ENCODE measurements at places on chromosomes 2 and 18.

DNA sequence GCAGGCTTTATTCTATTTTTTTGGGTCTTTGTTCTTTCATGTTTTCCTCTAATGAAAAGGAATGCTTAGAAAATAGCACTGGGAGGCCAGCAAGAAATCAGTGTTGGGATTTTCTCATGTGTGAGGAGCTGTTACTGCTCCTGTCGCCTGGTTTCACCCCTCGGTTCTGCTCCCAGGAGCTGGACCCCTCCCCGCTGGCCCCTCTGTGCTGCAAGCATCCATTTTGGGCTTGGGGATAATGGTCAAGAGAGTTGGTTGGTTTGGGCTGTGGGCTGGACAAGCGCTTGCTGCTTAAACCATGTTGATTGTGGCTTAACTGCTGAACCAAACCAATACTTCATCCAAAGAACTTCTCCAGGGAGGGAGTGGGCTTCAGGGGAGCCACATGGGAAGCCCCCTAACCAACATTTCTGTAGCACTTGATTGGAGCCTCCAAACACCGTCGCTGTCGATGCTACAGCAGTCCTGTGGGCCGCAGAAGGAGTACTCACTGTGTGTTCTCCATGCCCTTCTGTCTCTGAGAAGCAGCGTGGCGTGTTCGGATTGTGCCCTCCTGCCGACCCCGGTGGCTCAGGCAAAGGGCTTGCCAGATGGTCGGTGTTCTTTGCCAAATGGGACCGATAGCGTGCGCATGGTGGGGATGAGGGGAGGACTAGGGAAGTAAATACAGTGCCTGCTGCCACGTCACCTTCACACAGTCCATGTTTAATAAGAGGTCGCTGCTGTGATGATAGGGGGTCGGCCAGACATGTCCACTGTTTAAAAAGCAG lies 40.0 kb downstream of the AGAP1 start:
- no peak for DNase-seq

GRCh38 chr18:22101731-22102130 lies 67.7 kb upstream of the GATA6 start:
- no peak for DNase-seq

- DNase-seq: peak; percentile 4
These were observed 61.2 kb downstream of the LRPPRC start for GRCh38 chr2:43934567-43934966.

- no peak for DNase-seq
These were observed 57.9 kb upstream of the EPC2 start for GRCh38 chr2:148586522-148587128.

- peak; percentile 57 for DNase-seq
These were observed 637 bp upstream of the SFT2D3 start for GRCh38 chr2:127700527-127701192.

GRCh38 chr2:63642946-63643345 lies 54.2 kb downstream of the MDH1 start:
- no peak for DNase-seq

DNA sequence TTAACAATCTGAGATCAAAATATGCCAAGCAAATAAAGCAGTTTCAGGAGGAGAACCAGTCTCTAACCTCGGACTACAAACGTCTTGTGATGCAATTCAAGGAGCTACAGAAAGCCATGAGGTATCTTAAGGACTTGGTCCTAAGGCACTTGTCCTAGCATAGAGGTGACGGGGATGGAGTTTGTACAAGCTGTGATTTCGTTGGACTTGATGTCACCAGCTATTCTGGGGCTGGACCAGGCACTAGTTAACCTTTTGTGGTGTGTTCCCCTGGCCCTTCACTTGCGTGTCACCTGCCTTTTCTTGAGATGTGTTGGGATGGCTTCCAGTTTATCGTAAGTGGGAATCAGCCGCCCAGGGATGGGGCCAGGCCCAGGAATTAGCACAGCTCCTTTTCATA lies 33.7 kb downstream of the OTOF start:
- DNase-seq: no peak

GRCh38 chr2:240563951-240564560 lies 3.9 kb downstream of the DUSP28 start:
- no peak for DNase-seq

- no peak for DNase-seq
These were observed 258.8 kb downstream of the ALPK2 start for GRCh38 chr18:58370038-58370580.

DNA sequence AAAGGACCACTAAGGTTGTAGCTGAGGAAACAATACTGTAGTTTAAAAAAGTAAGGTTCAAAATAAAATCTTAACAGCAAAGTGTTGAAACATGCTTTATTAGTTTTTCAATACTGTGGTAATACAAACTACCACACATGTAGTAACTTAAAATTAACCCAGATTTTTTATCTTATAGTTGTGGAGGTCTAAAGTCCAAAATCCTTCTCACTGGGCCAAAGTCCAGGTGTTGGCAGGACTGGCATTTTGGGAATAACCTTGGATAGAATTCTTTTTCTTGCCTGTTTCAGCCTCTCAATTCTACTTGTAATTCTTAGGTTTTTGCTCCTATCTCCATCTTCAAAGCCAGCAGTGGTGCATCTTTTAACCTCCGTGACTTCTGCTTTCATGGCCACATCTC lies 942.0 kb downstream of the TSN start:
- no peak for DNase-seq

DNA sequence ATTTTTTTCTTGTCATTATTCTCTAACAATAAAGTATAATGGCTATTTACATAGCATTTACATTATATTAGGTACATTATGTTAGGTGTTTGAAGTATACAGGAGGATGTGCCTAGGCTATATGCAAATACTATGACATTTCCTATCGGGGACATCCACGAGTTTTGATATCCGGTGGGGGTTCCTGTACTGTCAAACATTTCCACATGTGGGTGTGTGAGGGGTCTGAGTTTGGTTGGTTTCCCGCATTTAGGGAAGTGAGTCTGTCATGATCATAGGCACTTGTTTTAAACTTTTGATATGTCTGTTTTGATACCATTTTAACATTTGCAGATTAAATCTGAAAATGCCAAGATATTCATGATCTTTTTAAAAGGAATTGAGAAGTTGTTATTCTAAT lies 76.0 kb downstream of the CEP192 start:
- no peak for DNase-seq

GRCh38 chr2:6927186-6927585 lies 10.0 kb downstream of the RNF144A start:
- DNase-seq: peak; percentile 60

DNA sequence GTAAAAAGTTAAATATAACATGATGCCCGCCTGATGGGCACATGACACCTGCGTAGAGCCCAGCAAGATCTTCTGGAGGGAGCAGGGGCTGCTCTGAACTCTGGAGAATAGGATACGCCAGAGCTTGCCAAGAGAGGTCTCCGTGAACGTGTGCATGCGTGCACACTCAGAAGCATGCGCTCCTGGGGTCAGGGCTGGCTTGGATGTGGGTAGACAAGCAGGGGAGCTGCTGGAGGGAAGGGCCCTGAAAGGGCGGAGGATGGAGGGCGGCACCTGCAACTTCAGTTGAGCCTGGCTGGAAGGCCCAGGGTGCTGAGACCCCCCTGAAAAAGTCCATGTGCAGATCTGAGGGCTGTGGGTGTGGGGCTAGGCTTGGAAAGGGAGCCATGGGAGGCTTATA lies 828.4 kb upstream of the SALL3 start:
- no peak for DNase-seq

DNA sequence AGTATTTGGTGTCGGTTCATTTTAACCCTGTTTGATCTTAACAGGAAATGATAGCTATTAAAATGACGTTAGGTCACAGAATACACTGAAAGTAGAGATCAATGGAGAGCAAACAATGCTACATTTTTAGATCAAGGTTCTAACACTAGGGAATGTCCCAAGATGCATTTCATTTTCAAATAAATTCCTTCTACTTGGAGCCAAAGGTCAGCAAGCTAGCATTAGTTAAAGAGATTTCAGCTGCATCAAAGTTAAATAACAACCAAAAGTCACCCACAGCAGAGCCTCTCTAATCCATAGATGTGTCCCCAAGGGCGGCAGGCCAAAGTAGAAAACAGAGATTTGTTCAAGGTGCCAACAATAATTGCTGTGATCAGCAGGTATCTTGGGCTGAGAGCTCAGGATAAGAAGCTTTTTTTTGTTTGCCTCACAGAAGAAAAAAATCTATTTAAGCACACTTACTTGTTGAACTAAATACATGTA lies 1233.6 kb upstream of the TMEFF2 start:
- no peak for DNase-seq

DNA sequence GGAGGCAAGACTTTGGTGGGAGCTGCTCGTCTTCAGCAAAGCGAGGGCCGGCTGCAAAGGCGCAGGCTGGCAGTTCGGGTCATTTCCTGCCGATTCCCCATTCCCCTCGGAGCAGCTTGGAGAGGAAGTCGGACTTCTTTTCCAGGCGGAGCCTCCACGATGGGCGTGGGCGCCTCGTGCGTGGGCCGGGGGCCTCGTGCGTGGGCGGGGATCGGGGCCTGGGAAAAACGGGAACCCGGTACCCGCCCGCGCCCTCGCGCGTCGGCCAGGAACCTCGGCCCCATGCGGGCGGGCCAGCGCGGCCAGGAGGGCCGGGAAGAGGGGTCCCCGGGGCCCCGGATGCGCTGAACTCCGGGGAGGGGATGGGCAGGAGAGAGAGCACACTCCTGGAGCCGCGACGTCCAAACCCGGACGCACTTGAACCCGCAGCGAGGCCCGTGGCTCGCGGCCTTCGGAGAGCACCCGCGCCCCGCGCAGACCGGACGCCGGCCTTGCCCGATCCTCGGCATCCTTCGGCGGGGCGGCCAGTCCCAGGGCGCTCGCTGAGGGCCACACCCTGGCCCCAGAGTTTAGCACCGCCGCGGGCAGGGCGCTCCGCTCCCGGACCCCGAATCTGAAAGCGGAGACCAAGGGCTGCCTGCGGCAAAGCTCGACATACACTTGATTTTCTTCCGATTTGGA lies 368.4 kb downstream of the MTX2 start:
- peak; percentile 76 for DNase-seq

DNA sequence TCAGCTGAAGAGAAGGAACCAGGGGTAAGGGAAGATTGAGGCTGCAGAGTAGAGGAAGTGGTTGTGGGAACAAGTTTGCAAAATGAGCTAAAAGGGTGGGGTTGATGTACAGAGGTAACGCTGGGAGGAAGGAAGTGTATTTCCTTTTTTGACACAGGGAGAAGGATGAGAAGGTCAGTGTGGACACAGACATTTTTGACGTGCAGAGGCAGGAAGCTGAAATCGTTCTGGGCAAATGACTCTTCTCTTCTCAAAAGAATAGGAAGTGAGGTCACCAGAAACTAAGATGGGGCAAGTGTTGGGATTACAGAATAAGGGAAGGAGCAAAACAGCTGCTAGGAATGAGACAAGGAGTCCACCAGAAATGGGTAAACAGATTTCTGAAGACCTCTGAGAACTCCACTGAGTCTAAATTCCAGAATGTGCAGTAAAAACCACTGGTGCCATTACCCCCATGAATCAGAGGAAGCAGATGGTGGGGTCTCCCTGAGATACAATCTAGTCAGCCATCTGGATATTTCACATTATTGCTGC lies 20.0 kb upstream of the RNF149 start:
- peak; percentile 46 for DNase-seq

- peak; percentile 32 for DNase-seq
These were observed 774 bp upstream of the FZD7 start for GRCh38 chr2:202032846-202033316.

DNA sequence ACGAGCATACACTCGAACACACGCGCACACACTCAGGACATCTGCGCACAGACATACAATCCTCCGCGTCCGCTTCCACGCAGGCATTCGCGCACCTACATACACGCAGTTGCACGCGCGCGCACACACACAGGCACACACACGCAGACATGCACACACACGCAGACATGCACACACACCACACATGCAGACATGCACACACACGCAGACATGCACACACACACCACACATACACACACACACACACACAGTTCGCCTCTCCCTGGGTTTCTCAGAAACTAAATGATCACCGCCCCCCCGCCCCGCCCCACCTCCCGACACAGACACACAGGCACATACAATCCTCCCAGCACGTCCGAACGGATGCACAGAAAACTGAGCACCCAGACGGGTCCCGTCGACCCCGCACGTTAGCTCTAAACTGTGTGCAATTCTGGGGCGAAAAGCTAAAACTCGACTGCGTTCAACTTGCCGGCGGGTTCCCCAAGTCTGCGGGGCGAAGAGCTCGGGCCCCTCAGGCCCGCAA lies 1.0 kb downstream of the EPHA4 start:
- no peak for DNase-seq

DNA sequence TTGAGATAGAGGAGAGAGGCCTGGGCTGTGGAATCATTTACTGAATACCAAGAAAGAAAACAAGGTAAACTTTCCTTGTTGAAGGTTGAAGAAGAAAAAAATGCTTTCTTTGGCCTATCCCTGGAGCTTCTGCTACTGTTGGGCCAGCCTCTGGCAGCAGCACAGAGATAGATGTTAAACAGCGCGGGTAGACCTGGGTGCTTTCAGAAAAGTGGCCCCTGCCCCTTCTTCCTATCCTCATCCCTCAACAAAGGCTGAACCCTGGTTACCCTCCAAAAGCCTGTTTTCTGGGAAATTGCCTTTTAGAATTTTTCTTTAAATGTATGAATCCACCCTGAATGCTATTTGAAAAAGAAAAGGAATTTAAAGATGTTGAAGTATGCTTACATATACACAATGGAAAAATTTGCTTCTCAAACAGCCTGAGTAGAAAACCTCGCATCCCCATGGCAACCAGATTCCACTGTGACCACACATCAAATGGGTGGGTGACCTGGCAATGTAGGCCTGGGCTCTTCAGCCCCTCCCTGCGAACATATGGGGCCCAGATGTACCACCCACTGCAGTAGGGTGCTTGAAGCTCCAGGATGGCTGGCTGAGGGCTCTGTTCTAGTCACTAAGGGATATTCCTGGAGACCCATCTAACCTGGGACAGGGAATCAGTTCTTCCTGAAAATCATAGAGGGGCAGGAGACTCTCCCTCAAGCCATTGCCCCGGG lies 23.4 kb upstream of the CHRNA1 start:
- peak; percentile 91 for DNase-seq

GRCh38 chr2:105546628-105546974 lies 147.8 kb upstream of the FHL2 start:
- no peak for DNase-seq

DNA sequence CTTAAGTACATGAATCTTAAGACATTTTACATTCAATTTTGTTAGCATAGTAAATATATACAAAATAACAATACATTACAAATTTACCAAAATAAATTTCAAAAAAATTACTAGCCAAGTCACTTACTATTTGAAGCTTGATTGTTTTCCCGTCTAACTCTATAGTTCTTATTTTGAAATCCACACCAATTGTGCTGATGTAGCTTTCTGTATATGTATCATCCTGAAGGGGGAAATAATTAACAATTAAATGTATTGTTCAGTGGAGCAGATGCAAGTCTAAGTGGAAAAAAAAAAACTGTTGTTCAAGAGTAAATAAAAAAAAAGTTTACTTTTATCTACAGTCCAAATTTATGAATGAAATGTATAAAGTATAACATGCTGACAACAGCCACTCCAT lies 32.1 kb downstream of the RAB1A start:
- DNase-seq: no peak

GRCh38 chr18:50606609-50607008 lies 46.7 kb downstream of the MAPK4 start:
- DNase-seq: no peak

GRCh38 chr18:62702259-62702658 lies 13.1 kb upstream of the PHLPP1 start:
- DNase-seq: no peak

- DNase-seq: peak; percentile 81
These were observed 13.0 kb upstream of the ARHGAP25 start for GRCh38 chr2:68721482-68722101.

- DNase-seq: no peak
These were observed 52.8 kb downstream of the RPL37A start for GRCh38 chr2:216551234-216552068.
